Fibroblast of upper back skin (primary cell): ENCODE measurements at places on chromosomes 11 and 22.

GRCh38 chr11:110755941-110756340 is 43.7 kb upstream of the ARHGAP20 start:
- DNase-seq = no peak

GRCh38 chr11:86668929-86669328 is 3.5 kb downstream of the ME3 start:
- DNase-seq = no peak

DNA sequence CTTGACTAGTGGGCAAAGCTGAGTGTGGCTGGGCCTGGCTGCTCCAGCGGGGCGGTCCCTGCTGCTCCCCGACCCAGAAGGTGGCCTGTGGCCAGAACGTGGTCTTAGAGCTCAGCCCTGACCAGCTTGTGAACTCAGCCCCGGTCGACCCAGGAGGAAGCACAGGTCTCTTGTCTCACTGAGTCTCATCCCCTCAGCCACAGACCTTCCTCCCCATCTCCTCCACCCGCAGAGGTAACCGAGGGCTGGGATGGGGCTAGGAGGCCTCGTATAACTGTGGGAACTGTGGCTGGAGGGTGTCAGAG is 546.2 kb upstream of the B3GAT1 start:
- no peak for DNase-seq

DNA sequence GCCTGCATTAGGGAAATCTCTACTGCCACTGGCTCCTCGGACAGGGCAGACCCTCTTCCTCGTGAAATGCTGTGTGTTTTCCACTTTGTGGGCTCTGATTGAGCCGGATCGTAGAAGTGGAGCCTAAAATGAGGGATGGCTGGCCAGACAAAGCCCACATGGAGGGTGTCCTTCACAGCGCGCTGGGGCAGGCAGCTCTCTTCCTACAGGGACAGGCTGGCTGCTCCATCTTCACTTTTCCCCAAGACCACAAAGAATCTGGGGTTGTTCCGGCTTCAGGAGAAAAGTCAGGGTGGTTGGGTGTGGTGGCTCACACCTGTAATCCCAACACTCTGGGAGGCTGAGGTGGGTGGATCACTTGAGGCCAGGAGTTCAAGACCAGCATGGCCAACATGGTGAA is 94.9 kb downstream of the MORC2 start:
- no peak for DNase-seq

GRCh38 chr11:101296896-101297295 is 167.3 kb upstream of the PGR start:
- DNase-seq = no peak

DNA sequence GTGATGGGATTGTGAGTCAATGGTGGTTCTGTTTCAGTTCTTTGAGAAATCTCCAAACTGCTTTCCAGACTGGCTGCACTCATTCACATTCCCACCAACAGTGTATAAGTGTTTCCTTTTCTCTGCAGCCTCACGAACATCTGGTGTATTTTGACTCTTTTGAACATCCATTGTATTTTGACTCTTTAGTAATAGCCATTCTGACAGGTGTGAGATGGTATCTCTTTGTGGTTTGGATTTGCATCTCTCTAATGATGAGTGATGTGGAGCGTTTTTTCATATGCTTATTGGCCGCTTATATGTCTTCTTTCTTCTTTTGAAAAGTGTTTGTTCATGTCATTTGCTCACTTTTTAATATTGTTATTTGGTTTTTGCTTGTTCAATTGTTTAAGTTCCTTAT is 19.4 kb downstream of the NELL1 start:
- DNase-seq = no peak

GRCh38 chr11:115279813-115280761 is 224.1 kb downstream of the CADM1 start:
- peak; percentile 46 for DNase-seq

DNA sequence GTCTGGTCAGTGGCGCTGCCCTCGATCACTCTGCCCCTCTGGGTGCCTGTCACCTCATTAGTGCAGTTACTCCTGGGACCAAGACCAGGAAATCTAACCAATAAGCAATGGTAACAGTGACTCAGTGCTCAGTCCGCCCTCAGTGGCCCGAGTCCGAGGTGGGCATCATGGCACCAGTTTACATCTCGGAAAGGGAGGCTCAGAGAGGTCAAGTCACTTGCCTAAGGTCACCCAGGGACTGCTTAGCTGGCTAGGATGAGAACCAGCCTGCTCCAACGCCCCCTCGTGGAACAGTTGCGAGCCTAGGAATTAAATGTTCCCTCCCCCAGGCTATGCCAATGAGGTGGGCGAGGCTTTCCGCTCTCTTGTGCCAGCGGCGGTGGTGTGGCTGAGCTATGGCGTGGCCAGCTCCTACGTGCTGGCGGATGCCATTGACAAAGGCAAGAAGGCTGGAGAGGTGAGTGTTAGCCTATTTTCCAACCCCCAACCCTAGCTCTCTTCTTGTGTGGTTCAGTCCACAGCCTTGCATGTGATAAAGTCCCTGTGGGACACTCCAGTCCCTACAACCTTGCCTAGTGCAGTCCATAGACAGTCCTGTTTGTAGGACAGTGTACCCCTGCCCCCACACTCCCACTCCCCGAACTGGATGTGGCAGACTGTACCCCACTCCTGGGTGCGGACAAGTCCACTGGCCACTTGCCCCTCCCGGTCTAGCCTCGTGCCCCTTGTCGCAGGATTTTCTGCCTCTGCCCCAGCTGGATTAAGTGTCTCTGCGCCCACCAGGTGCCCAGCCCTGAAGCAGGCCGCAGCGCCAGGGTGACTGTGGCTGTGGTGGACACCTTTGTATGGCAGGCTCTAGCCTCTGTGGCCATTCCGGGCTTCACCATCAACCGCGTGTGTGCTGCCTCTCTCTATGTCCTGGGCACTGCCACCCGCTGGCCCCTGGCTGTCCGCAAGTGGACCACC is 1.1 kb downstream of the MTFP1 start:
- peak; percentile 59 for DNase-seq

GRCh38 chr11:97525273-97525672 is 1135.5 kb downstream of the JRKL start:
- no peak for DNase-seq

DNA sequence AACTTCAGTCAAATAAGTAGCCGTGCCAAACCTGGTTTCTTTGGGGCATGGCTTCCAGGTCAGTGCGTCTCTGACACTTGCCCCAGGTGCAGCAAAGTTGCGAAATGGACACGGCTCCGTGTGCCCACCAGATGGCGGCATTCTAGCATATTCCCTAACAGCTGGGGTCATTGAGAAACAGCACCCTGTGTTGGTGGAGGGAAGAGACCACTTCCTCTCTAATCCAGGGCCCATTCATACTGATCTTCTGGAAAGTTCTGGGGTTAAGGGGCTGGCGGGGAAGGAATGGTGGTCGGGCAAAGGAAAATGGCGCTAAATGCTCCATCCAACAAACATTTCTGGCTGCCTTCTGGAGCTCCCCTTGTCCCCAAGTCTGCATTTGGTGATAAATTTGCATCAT is 141.2 kb upstream of the TIMP3 start:
- DNase-seq = peak; percentile 75
